ENCODE measurements at places on chromosomes 1 and 21.

- DNase-seq: no peak
Observed at GRCh38 chr1:54615531-54616279, 7.6 kb downstream of the FAM151A start.

DNA sequence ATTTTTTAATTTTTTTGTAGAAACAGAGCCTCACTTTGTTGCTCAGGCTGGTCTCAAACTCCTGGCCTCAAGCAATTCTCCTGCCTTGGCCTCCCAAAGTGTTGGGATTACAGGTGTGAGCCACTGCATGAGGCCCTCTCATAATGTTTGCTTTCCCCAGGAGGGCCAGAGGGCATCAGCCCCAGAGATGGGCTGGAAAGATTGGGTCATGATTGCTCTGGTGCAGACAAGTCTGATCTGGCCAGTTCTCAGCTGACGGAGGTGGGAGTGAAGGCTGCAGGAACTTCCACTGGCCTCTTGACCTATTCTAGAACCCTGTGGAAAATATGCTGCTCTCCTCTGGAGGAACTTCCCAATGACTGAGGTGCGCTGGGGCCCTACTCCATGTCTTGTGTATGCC lies 43.4 kb upstream of the RD3 start:
- DNase-seq: no peak

DNA sequence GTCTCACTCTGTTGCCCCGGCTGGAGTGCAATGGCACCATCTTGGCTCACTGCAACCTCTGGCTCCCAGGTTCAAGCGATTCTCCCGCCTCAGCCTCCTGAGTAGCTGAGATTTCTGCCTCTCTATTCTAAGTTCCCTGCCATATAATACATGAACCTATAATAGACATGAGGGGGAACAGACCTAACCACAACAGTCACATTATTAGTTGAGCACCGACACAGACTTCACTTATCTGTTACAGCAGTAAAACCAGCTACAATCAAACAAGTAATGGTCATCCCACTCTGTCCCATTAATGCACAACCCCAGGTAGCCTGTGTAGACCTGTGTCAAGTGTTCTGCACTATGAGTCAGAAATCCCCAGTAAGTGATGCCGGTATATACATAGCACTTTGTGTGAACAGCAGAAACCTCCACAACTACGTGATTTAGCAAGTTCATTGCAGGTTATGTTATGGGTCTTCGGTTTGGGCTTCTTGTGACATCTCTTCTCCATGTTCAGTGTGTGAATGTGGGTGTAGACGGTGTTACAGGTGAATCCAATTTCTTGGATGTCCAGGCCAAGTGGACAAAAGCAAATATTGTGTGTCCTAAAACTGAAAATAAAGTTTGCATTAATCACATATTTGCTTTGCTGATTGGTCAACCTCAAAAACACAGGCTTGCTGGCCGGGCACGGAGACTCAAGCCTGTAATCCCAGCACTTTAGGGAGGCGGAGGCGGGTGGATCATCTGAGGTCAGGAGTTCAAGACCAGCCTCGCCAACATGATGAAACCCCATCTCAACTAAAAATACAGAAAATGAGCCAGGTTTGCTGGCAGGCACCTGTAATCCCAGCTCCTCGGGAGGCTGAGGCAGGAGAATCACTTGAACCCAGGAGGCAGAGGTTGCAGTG lies 3.6 kb downstream of the MMACHC start:
- no peak for DNase-seq

GRCh38 chr1:44999232-44999631 lies 11.9 kb downstream of the HECTD3 start:
- DNase-seq: no peak
